DND-41 (cell line): ENCODE measurements at places on chromosomes 13 and 19.

DNA sequence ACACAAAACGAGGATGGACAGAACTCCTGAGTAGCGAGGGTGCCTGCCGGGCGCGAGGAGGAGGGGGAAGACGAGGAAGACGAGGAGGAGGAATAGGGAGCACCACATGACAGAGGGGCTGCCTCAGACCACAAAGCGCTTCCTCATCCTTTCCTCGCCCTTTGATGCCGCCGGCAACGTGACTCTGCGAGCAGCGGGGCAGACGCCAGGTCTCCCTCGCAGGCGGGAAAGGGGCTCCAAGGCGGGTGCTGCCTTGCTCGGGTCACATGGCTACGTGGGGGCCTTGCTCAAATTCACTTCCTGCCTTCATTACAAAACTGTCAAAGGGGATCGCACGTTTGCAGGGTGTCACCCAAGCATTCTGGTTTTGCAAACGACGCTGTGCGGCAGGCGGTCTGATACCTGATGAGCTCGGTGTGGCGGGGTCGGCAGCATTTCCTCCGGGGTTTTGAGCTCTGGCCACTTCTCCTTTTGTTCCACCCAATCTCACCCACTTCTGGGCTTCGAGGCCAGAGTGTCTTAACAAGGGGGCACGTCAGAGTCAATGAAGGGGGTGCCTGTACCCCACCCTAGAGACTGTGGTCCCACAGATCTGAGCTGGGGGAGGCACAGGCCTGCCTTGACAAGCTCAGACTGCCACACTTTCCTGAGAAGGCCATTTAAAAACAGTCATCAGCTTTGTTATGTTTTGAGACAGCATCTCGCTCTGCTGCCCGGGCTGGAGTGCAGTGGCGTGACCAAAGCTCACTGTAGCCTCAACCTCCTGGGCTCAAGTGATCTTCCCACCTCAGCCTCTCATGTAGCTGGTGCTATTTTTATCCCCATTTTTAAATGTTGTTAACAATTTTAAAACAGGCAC is 14.9 kb downstream of the MAP2K2 start:
- peak; percentile 93 for DNase-seq

DNA sequence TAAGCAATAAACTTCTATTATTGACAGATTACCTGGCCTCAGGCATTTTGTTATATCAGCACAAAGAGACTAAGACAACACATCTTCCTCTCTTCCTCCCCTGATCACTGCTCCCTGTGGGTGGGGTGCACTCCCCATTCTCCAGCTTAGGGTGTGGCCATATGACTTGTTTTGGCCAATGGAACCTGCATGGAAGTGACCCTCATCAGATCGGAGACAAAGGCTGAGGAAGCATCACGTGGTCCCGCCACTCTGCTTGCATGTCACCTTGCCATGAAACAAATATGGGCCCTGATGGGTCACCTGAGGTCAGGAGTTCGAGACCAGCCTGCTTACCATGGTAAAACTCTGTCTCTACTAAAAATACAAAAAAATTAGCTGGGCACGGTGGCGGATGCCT is 13.7 kb upstream of the CCL25 start:
- no peak for DNase-seq

DNA sequence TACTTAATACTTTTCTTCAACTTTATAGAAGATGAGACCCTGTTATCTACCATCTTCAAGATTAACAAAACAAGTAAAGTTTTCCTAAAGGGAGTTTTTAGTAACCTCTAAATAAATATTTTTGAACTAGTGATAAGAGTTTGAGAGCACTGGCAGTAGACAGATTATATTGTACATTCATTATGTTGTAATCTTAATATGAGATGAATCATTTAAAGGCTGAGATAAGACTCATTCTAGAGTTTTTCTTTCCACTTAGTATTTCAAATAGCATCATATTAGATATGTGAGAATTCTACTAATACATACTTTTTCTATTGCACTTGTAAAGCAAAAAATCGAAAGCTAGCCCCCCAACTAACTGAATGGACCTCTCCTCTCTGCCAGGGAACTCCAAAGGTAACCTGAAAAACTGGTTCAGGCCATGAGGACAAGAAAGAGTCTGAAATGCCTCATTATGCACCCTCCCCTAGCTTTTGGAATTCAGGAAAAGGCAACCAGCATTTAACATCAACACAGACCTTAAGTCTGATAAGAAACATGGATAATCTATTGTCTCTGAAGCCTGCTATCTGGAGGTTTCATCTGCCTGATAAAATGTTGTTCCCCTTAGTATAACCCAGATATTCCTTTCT is 875.4 kb upstream of the SLC10A2 start:
- DNase-seq, result no peak

DNA sequence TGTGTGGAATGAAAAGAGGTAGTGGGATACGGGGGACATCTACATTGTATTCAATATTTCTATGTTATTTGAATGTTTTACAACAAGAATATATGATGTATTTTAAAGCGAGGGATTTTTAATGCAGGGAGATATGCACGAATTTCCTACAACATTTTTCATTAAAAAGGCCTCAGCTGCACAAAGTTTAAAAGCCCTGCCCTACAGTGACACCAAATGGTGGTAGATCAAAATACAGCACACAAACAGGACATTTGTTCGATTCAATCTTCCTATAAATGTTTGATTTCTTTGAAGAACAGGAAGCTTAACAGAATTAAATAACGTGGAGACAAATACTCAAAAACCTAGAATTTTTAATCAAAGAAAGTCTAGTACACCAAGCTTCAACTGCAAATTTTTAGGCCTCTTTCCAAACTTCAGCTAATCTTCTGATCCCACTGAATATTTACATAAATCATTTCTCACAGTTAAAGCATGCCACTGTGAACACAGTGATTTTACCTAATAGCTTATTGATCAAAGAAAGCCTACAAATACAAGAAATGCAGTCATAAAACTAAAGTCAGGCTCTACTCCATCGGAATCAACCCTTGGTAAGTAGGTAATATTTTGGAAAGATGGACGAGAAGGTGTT is 257.2 kb downstream of the DIAPH3 start:
- DNase-seq, result no peak

- DNase-seq, result peak; percentile 60
These were observed 60.7 kb downstream of the MCF2L start for GRCh38 chr13:113029487-113030258.

GRCh38 chr13:96925916-96926628 is 68.2 kb downstream of the OXGR1 start:
- no peak for DNase-seq

GRCh38 chr13:75352641-75353327 is 129.2 kb downstream of the TBC1D4 start:
- no peak for DNase-seq

DNA sequence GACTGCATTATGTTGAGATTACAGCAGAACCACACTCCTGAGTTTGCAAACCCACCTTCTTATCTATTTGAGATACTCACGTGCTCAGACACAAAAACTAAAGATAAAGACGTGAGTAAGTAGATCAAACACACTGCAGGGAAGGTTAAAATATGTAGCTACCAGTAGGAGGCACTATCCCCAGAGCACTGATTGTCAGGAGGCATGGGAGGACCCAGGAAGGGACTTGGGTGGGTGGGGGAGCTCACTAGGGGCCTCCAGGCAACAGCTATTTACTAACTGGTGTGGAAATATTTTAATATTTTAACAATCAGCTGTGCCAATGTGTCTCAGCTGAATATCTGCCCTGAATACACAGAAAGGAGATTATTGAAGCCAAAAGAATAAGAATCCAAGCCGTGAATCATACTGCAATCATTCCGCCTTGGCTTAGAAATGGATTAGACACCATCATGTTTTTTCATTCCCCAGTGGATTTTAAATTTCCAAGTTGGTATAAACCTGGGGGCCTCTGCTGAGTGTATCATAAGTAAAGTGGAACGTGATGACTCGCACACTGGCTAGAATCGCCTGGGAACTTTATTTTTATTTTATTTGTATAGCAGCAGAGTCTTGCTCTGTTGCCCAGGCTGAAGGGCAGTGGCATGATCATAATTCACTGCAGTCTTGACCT is 73.2 kb upstream of the CACNA1A start:
- DNase-seq, result no peak
